Activated CD4-positive, alpha-beta T cell treated with anti-CD3 and anti-CD28 coated beads, Interleukin-2, amount 50 U/mL, for 48 hours (primary cell): ENCODE measurements at places on chromosomes 1 and 21.

DNA sequence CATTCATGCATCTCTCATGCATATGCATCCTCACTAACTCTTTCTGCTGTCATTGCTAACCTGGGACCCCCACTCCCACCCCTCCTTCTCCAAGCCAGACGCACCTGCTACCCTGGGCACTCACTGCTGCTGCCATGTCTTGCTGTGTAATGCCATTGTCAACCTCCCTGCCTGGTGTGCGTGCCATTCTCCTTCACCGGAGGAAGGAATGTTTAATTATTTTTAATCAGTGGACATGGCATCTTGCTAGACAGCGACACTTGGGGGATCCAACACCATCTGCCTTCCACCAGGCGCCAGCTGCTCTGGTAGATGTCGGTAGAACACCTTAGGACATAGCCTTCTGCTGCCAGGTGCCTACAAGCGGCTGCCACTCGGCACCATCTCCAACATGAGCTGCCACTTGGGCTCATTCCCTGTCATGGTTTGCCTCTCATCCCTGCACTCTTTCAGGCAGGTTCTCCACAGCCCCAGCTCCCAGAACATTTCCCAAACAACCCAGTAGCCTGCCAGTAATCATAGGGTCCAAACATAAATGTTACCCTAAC lies 306.9 kb downstream of the TTLL7 start:
- DNase-seq: no peak

DNA sequence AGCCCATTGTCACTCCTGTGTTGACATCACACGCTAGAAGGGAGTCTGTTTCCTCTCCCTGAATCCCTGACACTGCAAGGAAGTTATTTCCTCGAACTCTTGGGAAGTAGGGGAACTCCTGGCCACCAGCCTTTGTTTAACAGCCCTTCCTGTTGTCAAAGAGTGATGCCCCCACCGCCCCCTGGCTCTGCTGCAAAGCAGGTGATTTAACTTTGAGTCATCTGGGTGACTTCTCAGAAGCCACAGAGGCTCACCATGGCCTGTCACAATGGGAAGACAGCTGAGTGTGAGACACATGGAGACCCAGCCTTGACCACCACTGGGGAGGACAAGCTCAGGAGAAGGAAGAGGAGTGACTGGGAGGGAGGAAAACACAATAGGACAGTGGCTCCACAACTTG lies 182.8 kb downstream of the PSMG1 start:
- peak; percentile 15 for DNase-seq

DNA sequence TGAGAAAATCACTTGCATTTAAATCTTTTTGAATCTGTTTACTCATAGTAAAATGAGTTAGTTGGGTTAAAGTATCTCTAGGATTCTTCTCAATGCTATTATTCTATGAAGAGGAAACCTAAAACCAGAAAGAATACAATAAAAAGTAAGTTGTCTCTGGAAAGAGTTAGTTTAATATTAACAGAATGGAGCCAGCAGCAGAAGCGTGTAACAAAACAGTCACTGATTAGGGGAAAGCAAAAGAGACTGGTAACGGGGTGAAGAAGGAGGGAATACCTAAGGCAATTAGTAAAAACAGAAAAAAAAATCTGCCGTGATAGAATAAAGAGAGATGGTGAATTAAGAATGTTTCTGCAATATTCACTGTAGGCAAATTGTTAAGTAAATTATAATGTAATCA lies 60.0 kb downstream of the NRDC start:
- DNase-seq: no peak

- DNase-seq: peak; percentile 41
Observed at GRCh38 chr1:32180186-32181060, 948 bp downstream of the TXLNA start.

DNA sequence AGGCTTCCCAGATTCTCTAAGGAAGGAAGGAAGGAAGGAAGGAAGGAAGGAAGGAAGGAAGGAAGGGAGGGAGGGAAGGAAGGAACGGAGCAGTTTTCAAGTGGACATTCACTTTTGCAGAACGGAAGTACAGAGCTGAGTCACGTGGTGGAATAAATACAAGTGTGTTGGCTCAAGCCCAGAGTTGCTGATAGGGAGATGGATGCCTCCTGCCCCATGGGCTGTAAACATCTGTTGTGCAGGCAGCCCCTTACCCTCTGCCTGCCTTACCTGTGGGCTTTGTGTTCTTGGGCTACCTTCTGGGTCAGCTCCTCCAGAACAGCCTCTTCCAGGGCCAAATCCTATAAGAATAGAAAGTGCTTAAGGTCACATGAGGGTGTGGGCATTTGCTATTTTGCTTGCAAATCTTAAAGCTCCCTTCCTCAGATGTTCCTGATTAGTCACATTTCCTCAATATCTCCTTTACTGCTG lies 121.7 kb downstream of the SMYD2 start:
- DNase-seq: no peak

DNA sequence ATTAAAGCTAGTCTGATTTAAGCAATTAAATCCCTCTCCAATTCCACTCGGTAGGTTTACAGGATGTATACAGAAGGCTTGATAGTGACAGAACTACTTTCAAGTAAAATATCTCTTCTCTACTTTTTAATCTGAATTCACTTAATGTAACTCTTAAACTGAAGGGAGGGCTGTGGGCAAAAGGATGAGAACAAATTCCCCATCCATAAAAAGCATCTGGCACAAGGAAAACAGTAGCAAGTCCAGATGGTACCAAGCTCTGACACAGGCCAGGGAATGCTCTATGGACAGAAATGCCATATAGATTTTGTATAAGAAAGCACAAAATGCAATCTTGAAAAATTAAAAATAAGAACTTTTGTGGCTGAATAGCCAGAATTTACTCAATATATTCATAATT lies 53.1 kb upstream of the USH2A start:
- DNase-seq: no peak

DNA sequence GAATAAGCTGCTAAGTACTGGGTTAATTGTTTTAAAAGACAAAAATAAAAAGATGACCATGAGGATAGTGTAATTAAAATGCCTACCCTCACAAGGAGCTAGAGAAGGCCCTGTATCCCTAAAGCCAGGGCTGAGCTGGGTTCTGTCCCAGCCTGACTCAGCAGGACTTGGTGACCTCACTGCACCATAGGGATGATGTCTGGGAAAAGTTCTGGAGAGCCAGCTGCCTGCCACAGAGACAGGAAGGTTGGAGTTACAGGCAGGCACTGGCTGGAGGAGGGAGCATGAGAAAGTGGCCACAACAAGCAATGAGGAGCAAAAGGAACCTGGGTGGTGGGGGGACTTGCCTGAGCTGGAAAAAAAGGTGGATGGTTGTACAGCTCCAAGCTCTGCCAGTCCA lies 5.7 kb upstream of the TNR start:
- DNase-seq: no peak

DNA sequence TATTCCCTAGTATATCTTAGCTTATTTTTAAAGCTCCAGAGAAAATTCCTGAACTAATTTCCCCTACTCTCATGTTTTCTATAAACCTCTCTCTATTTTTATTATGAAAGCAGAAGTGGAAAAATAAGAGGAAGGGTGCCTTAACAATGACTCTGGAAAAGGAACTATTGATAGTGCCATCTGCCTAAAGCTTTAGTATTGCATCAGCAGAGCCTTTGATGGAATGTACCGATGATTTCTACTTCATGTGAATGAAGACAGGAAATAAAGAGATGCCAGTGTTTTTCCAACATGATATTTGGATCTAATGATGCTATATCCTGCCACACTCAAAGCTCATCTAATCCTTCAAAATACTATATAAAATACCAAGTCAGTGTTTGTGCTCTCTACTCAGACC lies 35.1 kb downstream of the TNFSF18 start:
- DNase-seq: no peak

GRCh38 chr1:41268154-41268770 lies 26.2 kb upstream of the SCMH1 start:
- DNase-seq: peak; percentile 64

DNA sequence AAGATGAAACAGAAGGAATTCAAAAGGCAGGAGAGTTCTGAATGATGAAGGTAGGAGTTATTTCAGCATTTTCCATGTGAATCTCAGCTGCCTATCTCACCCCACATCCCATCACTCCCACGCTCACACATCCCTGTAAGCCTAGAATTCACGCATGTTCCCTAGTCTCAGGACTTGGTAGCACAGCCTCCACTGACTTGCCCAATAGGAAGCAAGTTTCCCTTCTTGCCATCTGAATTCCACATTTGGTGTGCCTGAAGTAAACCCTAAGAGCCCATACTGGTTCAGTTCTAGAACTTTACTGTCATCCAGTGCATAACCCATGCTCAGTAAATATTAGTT lies 56.6 kb downstream of the STYXL2 start:
- no peak for DNase-seq

DNA sequence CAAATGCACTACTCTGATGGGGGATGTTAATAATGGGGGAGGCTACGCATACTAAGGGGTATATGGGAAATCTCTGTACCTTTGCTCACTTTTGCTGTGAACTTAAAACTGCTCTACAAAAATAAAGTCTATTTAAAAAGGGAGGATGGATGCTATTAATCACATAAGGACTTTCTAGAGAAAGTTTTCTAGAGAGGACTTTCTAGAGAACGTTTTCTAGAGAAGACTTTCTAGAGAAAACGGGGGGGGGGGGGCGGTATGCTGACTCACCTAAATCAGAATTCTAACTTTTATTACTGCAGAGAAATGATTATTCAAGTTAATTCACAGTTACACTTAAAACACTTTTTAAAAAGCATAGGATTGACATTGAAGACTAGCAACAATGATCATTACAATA lies 76.2 kb downstream of the USP1 start:
- no peak for DNase-seq

GRCh38 chr1:240495601-240496000 lies 116.4 kb downstream of the GREM2 start:
- DNase-seq: no peak

DNA sequence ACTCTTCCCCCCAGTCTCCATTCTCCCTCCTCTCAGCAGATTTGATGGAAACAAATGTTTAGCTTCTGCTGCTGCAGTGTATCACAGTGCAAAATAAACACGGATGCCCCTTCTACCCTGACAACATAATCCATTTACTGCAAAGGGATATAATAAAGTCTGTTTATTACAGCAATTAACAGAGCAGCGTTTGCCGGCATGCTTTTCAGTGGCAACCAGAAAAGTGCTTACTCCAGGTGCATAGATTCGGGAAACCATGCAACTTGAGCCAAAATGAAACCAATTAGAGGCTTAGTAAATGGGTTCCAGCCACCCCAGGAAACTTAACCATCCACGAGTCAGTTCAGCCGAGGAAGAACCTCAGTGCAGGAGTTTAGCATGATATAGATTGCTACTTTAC lies 12.9 kb upstream of the LEMD1 start:
- DNase-seq: no peak

DNA sequence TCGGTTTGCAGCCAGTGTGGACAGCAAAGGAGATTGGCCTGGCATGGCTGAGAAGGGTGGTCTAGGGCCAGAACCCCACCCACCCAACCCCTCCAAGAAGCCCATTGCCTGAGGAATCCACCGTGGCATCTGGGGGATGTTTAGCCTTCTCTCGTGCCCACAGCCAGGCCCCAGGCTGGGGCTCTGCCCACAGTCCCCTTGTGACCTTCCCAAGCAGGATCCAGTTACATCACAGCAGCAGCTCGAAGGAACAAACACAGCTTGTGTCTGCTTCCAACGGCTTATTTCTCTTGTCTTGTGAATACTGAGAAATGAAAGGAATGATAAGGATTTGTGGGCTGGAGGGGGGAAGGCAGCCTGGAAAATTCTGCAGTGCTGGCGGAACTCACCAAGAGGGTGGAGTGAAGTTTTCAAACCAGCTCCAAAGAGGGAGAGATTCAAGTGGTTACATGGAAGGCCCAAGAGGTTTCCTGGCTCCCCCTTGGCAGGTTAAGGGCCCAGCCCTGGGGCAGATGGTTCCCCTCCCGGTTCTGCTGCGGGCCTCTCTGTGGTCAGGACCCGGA lies 61.6 kb downstream of the DHRS3 start:
- DNase-seq: no peak

DNA sequence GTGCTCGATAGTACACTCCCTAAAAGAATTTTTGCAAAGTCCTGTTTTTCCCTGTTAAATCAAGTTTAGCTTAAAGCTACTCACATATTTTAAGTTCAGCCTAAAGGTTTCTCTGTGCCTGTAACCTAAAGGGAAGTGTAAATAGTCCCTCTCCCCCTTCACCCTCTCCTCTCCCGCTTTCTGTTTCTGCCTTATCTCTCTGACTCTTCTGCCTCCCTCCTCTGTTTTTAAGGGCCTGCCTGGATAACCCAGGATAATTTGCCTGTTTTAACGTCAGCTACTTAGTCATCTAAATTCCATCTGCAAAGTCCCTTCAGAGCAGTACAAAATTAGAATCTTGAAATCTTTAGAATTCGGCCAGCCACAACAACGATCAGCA lies 92.6 kb downstream of the NID1 start:
- DNase-seq: no peak

DNA sequence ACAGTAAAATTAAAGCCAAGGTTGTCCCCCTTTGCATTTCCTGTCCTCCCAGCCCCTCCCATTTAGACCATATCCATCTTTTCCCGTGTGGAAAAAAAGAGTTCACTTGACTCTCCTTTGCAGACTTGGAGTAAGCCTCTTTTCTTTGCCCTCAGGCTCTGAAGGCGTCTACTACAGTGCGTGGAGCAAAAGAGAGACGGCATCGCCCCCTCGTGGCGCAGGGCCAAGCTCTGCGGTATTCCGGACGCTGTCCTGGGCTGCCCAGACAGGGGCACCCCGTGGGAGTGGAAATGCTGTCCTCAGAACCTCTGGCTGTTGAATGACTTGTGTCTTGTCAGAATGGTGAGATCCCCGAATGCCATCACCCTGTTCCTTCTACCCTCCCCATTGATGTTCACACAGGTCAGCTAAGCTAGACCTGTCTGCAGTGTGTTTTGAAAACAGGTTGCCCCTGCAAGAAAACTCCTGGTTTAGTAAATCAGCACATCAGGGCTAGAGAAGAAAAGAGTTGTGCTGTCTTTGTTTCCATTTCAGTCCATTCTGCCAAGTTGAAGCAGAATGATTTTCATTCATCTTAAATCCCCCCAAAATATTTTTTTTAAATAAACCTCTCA lies 12.3 kb upstream of the GJA8 start:
- DNase-seq: peak; percentile 80

DNA sequence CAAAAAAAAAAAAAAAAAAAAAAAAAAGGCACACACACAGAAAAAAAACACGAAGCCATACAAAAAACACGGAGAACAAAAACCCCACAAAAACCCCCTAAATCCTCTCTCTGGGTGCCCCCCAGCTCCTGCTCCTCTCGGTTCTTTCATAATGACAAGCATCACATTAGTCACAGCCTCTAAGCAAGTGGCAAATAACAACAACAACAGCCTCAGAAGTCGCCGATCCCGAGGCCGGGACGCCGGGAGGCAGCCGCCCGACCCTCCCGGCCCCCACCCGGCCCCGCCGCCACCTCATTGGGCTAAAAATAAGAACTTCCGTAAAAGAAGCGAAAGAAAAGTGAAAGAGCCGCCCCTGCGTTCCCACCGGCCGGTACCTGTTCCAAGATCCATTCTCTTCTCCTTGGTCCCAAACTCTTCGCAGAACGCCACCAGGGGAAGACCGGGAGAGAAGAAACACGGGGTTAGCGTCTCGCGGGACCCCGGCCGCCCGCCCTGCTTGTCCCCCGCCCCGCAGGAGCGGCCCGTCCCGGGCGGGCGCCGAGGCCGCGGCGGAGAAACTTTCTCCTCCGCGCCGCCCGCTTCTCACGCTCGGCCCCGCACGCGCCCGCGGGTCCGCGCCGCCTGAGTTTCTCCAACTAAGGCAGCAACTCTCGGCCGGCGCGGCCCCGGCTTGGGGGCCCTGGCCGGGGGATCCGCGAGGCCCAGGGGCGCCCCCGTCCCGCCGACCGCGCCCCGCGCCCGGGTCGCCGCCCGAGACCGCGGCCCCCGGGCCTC lies 102.8 kb downstream of the CASZ1 start:
- DNase-seq: peak; percentile 43

GRCh38 chr1:64043976-64044375 lies 159.4 kb upstream of the UBE2U start:
- no peak for DNase-seq

- DNase-seq: no peak
Observed at GRCh38 chr1:113429461-113430153, 39.3 kb downstream of the MAGI3 start.
